ENCODE measurements at places on chromosomes 4 and X.
A peak's percentile ranks its signal among the peaks of the same experiment; 100 is the strongest.

GRCh38 chr4:98778206-98778605, 119.8 kb upstream of the TSPAN5 start:
- DNase-seq: no peak

- peak; percentile 4 for DNase-seq
These were observed 5.8 kb upstream of the TET2 start for GRCh38 chr4:105140684-105141490.

DNA sequence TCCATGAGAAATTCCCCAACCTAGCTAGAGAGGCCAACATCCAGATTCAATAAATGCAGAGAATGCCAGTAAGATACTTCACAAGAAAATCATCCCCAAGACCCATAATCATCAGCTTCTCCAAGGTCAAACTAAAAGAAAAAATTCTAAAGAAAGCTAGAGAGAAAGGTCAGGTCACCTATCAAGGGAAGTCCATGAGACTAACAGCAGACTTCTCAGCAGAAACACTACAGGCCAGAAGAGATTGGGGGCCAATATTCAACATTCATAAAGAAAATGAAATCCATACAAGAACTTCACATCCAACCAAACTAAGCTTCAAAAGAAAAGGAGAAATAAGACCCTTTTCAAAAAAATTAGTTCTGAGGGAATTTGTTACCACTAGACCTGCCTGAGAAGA, 118.8 kb upstream of the ANXA10 start:
- DNase-seq: no peak

GRCh38 chr4:150023489-150023888, 54.8 kb upstream of the DCLK2 start:
- no peak for DNase-seq

DNA sequence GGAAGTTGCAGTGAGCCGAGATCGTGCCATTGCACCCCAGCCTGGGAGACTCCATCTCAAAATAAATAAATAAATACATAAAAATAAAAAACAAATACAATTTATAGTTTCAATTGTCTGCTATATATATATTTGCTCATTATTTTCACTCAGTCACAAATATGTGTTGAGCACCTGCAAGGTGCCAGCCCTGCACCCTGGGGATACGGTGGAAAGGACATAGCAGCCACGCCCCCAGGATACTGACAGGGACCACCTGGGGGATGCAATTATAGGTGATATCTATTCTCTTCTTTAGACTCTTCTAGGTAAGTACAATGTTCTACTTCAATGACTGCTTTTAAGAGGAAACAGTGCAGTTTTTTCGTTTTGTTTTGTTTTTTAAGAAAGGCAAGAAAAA, 85.0 kb downstream of the JAKMIP1 start:
- DNase-seq: no peak

DNA sequence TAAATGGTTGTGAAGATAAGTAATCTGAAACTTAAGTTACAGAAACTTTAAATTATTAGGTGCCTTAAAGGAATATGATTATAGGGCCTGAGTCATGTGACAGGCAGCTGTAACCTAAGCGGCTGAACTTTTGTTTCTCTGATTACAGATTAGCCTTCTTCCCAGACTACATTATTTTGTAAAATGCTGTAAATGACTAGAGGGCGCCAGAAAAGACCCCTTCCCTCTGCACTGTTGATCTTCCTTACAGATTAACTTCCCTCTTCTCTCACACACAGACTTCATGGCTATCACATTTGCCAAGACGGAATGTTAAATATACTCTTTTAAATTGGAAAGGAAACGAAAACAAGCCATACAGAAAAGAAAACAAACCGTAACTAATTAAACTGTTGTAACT, 96.6 kb downstream of the EVC2 start:
- no peak for DNase-seq

- no peak for DNase-seq
These were observed 8.2 kb downstream of the MTMR1 start for GRCh38 chrX:150701377-150701776.

GRCh38 chr4:37367901-37368300, 123.4 kb downstream of the NWD2 start:
- no peak for DNase-seq

DNA sequence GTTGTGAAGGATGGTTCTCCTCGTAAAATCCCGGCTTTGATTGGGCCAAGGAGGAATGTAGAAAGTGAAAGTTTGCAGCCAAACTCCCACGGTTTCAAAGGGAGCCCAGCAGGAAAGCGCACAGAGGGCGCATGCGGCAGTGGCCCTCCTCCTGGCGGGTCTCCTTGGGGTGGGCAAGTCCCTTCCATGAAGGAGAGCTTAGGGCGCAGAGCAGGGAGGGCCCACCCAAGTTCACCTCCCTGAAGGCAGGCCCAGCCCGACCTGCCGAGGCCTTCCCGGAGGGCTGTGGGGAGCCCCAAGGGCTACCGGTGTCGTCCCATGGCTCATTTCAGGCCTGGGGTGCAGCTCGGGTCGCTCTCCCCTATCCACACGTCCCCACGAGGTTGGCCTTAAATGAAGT, 2.0 kb downstream of the PDZD4 start:
- no peak for DNase-seq

DNA sequence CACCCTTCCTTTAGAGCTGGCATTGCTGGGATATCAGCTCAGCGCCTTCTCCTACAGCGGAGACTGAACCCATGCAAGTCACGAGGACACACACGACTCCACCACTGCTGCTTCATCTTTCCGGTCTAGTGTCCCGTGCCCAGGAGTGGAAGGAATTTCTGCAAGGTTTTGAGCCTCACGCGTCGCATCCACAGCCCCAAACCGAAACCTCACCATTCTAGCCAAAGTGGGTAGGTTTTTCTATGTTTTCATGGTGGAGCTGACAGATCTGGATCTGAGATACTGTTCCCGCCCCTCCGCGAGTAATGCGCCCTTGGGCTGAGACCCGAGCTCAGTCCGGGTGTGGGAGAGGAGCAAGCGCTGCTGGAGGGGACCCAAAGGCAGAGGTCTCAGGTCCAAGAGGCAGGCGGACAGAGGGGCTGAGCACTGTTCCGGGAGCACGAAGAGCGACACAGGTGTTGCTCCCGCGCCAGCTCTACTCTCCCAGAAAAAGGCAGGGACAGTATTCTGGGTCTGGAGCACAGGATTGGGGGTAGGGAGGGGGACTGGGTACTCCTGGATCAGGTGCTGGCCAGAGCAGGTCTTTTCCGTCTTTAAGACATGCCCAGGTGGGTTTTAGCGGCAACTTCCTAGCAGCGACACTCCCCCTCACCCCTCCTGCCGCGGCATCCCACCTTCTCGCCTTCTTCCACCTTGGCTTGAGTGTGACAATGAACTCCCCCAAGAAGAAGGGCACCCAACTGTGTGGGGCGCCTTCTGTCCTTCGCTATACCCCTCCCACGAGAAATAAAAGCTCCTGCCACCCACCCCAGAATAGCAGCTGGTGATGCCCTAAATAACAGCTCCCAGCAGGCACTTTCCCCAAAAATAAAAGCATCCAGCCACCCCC, 1.8 kb downstream of the EPHA5 start:
- no peak for DNase-seq

GRCh38 chr4:179116011-179116410, 1673.8 kb upstream of the AGA start:
- DNase-seq: no peak

GRCh38 chrX:35380808-35381700, 417.1 kb upstream of the MAGEB16 start:
- no peak for DNase-seq

- DNase-seq: no peak
These were observed 15.0 kb downstream of the CFI start for GRCh38 chr4:109786846-109787245.

DNA sequence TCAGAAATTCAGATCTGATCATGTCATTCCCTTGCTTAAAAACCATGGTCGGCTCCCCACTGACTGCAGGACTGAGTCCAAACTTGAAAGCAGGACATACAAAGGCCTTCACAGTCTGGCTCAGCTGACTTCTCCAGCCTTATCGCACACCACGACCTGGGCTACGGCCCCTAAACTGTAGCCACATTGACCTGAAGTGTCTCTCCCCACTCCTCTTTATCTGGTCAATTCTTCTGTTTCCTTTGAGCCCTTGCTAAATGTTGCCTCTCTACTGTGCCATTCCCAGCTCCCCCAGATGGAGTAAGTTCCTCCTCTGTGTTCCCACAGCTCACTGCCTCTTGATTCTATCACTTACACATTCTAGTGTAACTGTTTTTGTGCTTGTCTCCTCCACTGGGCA, 60.5 kb upstream of the CITED1 start:
- no peak for DNase-seq

DNA sequence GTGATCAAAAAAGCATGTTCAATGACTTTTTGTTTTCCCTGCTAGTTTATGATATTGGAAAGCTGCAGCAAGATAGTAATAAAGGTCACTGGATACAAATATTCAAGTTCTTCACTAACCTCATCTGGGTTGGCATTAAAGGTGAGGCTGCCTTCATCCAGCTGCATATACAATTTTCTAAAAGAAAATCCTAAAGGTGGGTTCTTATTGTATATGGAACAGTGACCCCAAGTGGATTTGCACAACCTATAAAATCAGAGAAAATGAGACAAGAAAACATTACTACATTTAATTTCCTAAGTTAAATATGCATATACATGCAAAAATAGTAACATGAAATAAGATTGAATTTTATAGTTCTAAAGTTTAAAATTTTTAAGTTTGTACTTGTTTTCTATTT, 23.9 kb downstream of the FBXO8 start:
- no peak for DNase-seq

DNA sequence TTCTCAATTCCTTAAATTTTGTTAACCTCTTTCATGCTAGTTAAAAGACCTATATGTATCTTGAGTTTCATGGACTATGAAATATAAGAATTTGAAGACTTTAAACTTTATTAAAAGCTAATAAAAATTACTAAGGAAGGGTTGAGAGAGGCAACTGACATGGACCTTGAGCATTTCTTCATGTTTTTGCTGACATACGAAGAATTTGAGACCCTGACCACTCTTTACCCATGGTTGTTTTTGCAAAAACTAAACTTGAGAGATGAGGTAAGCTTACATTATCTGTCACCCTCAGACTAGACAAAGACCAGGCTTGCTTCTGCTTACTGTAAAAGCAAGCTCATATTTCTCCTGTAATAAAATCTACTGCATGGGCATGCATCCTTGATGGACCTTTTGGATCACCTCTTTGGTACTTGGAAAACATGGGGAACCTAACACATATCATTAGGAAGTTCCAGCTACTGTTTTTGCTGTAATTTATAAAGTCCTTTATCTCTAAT, 338.2 kb upstream of the PABPC4L start:
- DNase-seq: no peak

- DNase-seq: no peak
These were observed 69.3 kb downstream of the BMP2K start for GRCh38 chr4:78845472-78845871.

DNA sequence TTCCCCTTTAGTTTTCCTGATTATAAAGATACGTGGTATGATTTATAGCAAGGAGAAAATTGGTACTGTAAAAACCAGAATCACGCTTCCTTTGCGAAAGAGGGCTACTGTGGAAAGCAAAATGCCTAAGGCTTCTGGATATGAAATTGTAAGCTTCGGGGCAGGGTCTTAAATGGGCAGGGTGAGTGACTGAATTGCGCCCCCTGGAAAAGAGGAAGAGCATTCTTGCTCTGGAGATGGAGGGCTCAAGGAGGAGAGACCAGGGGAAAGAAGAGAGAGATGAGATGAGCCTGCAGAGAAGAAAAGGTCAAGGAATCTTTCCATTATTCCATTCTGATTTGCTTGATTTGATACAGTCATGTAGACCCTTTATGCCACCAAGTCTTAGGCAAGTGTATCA, 13.1 kb upstream of the ETNPPL start:
- no peak for DNase-seq

DNA sequence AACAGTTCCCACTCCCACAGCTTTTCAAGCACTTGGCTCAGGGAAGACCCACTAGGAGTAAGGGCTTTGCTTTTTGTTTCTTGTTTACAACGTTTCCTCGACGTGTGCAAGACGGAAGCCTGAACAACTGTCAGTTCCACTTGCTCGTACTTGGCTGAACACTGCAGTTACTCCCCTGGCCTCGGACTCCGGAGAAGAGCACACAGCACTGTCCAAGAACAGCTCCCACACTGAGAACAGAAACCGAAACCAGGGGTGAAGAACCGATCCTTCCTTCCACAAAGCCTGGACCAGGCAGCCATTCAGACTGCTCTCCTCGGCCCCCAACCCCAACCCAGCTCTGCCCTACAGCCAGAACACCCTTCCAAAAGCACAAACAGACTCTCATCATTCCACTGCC, 25.5 kb downstream of the IRF2 start:
- no peak for DNase-seq

DNA sequence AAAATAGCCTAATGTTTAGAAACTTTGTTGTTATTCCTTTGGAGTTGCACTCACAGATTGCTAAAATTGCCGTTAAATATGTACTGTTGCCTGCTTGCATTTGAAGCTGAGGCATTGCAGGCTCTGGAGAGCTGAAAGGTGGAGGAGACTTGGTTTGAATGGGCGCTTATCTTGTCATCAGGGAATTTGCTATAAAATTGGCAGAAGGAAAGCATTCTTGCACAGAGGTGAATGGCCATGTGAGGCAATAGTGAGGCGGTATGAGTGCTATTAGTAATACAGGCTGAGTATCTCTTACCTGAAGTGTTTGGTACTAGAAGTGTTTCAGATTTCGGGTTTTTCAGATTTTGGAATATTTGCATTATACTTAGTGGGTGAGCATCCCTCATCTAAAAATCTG, 41.3 kb downstream of the TRAPPC11 start:
- DNase-seq: no peak

GRCh38 chr4:138404801-138405200, 162.7 kb upstream of the SLC7A11 start:
- DNase-seq: no peak

- no peak for DNase-seq
These were observed 495.4 kb downstream of the PACRGL start for GRCh38 chr4:21195682-21196081.
